Neural crest cell (in vitro differentiated cells): ENCODE measurements at places on chromosomes 3 and 15.

- no peak for DNase-seq
These were observed 20.8 kb downstream of the SLC12A8 start for GRCh38 chr3:125191730-125192129.

DNA sequence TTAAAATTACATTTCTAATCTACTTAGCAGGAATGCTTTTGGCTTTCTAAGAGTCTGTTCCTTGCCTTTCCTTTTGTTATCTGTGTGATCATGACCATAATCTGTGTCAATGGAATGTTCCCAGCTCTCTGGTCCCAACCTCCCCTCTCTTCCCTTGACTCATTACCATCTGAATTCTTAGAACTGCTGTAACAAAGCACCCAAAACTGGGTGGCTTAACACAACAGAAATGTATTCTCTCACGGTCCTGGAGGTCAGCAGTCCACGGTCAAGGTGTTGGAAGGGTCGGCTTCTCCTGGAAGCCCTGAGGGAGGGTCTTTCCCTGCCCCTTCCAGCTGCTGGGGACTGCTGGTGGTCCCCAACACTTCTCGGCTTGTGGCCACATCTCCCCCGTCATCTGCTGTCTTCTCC is 81.1 kb downstream of the LRRK1 start:
- no peak for DNase-seq

- DNase-seq: no peak
These were observed 21.7 kb downstream of the CSNK1G1 start for GRCh38 chr15:64333986-64334929.

DNA sequence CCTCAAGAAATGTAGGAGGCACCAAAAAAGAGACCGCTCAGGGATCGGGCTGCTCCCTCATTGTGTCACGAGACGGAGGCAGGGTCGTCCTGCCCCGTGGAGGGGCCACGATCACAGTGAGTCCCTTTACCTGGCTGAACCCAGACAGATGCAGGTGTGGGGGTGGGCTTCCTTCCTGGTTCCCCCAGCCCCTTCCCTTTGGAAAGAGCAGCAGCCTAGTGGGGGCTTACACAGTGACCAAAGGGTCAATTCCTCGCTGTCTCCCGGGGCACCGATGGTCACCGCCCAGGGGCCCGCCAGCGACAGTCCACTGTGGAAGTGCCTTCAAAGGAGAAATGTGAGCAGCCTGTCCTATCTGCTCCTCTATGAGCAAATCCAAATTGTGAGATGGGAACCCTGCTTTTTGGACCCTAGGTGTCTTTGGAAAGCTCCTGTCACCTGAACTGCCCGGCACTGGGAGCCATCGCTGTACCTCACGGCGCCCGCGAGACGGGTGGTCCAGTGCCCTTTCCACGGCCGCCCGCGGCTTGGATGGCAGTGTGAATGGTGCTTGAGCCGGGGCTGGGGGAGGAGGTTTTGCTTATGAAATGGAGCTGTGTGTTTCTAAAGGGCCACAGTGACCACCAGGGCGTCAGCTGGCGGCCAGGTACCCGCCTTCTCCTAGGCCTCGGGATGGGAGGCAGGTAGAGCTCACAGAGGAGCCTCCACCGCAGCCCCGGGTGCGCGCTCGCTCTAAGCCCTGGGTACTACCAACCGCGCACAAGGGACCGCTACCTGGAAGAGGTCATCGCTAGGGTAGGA is 155.7 kb downstream of the KLF13 start:
- DNase-seq: no peak

GRCh38 chr3:18425641-18426257 is 610 bp upstream of the SATB1 start:
- DNase-seq: no peak

GRCh38 chr3:173510565-173510964 is 113.0 kb downstream of the NLGN1 start:
- no peak for DNase-seq

GRCh38 chr3:65979162-65979561 is 59.6 kb downstream of the MAGI1 start:
- no peak for DNase-seq

GRCh38 chr3:30720586-30721313 is 114.3 kb downstream of the TGFBR2 start:
- DNase-seq: no peak

DNA sequence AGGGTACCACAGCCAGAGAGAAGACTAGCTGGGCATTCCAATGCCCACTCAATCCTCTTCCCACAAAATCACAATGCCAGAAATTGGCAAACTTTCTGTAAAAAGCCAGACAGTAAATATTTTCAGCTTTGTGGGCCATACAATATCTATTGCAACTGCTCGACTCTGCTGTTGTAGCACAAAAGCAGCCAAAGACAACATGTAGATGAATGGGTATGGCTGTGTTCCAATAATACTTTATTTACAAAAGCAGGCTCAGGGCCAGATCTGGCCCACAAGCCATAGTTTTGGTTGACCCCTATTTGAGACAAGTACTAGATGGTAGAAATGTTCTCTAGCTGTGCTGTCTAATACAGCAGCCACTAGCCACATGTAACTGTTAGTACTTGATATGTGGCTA is 330.9 kb downstream of the ERC2 start:
- DNase-seq: no peak

DNA sequence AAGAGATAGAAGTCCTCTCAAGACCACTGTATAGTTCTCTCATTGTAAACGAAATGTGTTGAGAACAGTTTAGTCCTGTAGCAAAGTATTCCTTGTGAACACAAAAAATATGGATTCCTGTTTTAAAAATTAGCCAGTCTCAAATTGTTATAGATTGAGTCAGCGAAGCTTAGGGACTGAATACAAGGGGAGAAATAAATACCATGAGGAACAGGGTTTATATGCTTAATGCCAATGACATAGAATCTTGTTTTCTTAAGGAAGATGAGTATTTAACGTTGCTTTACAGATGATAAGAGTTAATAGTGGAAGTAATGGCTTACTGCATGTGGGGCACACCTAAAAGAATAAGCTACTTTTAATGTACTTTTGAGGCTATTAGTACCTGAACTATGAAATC is 37.9 kb downstream of the SETD5 start:
- no peak for DNase-seq

DNA sequence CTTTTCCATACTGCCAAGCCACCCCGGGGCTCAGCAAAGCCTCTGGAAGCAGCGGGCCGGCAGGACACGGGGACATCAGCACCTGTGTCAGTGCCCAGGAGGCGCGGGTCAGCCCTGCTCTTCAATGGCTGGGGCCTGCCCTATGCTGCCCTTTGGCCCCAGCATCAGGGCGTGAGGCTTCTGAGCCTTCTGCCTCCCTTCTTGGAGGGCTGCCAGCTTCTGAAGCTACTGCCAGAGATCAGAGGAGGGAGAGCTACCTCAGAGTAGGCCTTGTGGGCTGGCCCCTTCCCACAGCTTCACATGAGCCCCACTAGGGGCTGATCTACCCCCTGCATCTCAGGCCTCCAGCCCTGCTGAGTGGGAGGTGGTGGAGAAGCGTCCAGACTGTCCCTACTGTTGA is 13.0 kb upstream of the TMEM115 start:
- DNase-seq: no peak

DNA sequence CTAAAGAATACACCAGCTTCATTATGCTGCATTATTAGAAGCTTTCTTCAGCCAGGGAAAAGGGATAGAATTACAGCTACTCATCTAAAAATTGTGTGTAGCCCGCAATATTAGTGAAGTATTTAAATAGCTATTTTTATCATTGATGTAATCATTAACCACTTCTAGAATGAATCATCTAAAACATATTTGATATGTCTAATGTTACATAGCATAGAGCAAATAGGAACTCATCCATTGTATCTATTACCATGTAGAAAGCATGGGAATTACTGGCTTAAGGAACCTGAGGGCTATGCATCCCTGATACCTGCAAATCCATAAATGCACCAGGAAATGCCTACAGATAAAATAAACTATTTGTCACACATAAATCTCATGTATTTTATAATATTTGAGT is 54.5 kb upstream of the VGLL3 start:
- no peak for DNase-seq

DNA sequence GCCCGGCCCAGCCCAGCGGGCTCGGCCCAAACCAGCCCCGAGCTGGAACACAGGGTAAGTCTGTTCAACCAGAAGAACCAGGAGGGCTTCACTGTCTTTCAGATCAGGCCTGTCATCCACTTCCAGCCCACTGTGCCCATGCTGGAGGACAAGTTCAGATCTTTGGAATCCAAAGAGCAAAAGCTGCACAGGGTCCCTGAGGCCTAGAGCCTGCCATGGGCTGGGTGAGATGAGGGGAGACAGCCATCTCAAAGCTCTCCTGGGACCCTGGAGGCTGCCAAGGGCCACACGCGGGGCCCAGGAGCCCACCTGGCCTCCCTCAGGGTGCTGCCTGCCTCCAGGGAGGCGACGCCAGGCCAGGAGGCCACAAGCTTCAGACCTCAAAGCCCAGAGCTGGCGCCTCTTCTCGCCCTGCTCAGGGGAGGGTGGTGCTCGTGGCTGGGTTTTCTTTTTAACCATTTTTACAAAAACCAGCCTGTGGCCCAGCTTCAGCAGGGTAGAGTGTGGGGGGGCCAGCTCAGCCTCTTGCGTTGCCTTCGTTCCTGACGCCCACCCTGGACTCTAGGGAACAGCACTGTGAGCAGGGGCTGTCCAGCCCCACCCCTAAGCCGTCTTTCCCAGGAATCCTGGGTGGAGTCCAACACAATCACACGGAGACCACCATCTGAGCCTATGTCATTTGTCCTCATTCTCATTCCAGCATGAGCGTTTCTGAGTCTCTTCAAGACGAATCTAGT is 107.0 kb downstream of the ETFA start:
- no peak for DNase-seq

- no peak for DNase-seq
These were observed 80.2 kb downstream of the ZNF280D start for GRCh38 chr15:56653107-56653506.

DNA sequence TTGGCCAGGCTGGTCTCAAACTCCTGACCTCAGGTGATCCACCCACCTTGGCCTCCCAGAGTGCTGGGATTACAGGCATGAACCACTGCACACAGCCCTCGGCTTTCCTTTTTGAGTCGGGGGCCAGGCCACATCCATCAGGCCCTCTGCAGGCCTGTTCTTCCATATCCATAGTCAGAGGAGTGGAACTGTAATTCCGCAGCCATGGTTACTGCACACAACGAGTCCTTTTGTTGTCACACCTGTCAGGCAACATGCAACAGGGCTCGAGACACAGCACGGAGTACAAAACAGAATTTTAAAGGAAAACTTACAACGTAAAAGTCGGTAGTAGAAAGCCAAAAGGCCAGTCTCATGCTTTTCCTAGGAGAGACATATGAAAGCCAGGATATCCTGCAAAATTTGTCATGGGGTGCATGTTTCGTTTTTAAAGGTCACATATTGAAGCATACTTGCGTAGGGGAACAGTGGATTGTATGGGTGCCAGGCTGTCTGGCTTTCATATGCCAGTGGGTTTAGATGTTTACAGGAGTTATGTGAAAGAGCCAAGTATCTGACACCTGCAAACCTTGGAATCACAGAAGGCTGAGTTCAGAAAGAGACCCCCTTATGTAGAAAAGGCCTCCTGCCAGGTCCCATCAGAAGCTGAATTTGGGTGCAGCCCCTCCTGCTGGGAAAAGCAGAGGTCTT is 63.2 kb upstream of the LPP start:
- DNase-seq: no peak

DNA sequence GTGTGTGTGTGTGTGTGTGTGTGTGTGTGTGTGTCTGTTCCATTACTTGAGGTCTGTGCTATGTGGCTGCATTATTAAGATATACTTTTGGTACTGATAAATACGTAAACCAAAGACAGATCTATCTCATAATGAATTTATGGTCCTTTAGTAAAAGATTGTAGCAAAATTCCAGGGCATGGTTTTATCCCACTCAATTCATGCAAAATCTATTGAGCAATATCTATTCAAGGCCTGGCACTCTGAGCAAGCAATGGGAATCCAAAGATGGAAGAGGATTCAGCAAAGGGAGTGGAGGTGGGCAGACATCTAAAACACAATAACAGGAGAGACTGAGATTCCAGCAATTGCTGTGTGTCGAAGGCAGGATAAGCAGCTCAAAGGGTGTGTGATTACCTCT is 86.8 kb downstream of the RFTN1 start:
- no peak for DNase-seq

DNA sequence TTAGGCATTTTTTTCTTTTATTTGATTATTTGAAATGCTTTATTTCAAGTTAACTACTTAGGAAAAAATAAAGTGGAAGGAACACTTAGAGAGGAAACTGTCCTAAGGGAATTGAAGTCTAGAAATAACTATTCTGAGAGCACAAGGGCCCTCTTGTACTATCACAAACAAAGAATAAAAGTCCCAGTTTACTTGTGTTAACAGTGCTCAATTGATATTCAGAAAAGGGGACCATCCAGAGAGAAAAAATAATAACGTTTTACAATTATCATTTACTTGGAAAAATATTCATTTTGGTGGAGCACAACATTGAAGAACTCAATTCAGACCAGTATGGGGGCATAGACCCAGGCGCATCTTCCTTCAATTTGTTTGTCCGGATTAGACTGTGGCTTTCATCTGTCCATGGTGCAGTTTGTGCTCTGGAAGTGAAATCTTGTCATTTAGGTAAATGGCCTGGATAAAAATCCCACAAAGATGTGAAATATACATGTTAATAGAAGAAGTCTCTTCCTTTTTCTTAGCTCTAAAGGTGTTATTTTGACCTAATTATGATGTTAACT is 54.5 kb upstream of the SAMMSON start:
- DNase-seq: no peak

- no peak for DNase-seq
These were observed 184.9 kb upstream of the BHLHE40 start for GRCh38 chr3:4794331-4794730.

DNA sequence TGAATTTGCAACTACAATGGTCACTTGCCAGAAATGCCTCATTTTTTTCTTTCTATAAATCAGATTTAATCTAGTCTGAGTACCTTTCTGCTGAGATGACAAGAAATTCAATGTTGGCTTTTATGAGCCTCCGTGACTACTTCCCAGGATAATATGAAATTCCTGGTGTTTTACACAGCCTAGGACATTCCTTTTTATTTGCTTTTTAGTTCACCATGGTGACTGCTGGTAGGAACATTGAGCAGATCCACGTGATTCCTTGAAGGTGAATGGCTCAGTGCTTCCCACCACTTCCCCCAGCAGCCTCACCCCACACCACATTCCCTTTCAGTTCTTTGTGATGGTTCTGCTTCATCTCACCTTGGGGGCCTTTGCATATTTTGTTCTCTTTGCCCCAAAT is 4.3 kb upstream of the NPTN start:
- no peak for DNase-seq

DNA sequence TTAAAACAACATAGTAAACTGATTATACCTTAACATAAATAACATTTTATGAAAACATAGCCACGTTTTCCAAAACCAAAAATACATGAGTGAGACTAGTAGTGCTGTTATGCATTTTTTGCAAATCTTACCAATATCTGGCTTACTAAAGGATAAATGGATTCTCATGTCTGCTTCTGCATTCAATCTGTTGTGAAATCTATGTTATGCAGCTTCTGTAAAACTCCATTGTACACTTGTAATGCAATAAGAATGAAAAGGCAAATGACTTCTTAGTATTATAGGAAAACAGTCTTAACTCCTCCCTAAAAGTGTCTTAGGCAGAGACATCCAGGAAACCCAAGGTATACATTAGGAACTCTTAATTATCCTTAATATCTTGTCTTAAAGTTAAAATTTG is 330.9 kb upstream of the THBS1 start:
- DNase-seq: no peak
